ENCODE measurements at places on chromosomes 3 and 15.

DNA sequence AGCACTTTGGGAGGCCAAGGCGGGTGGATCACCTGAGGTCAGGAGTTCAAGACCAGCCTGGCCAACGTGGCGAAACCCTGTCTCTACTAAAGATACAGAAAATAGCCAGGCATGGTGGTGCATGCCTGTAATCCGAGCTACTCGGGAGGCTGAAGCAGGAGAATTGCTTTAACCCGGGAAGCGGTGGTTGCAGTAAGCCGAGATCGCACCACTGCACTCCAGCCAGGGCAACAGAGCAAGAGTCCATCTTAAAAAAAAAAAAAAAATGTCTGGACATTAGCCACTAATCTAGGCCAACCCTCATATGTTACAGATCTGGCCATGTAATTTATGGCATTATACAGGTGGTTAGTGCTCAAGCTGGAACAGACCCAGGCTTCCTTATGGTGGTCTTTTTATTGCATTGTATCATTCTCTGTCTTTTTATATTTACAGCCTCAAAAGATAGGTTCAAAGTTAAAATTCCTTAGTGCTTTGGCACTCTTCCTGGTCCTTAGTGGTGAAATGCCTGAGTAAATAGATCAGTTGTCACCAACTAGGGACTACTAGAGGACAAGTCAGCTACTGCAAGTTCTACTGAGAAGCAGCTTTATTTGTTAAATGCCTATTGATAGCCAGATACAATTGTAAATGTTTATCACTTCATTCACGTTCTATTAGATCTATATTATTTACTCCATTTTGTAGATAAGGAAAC is 16.0 kb downstream of the STARD9 start:
- DNase-seq, result no peak

DNA sequence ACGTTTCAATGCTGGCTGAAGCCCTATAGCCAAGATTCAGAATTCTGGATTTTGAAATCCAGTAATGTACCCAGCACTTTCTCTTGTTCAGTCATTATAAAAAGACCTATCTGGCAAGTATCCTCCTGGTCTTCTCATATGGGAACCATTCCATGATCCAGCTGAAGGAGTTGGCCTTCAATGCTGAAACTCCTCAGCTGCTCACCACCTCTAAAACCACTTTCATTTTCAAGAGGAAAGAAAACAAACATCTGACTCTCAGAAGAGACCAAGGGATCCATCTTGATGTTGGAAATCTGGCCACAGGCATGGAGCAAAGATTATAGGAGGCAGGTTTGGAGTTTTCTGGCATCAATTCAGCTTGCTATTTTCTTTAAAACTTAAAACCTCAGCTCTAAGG is 235.4 kb downstream of the FMN1 start:
- no peak for DNase-seq

GRCh38 chr3:33513262-33513863 is 73.2 kb upstream of the UBP1 start:
- no peak for DNase-seq

GRCh38 chr3:108221393-108221792 is 831 bp downstream of the IFT57 start:
- no peak for DNase-seq

DNA sequence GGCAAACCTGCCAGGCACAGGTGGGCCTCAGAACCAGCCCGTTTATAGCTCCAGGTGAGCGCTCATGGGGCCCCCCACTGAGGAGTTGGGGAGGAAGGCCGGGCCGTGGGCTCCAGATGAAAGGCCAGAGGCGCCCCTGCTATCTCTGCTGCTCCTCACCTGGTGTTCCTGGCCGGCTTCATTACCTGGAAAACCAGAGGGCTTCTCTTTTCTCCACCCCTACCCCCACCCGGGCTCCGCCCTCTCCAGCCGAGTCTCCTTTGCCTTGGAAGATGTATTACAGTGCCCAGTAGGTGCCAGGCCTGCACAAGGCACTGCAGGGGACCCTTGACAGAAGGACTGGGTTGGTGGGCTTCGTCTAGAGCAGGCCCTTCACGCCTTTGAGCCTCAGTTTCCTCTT is 111.4 kb downstream of the WNT7A start:
- DNase-seq, result no peak

DNA sequence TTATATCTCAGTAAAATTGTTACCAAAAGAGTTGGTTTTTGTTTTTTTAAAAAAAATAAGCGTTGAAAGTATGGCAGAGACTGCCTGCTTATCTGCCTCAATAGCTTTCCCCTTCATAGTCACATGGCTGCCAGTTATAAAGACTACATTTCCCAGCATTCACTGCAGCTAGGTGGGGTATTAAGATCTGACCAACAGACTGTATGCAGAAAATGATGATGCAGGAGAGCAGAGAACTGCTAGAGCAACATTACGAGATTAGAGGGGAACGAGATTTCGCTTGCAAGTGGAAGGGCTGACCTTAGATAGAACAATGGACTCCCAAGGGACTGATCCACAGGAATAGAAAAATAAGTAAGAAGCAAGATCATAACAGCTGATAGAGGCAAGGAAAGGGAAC is 14.3 kb downstream of the RHOA start:
- DNase-seq, result no peak

- DNase-seq, result no peak
Measured at GRCh38 chr3:102353148-102353547, 81.7 kb upstream of the ZPLD1 start.

GRCh38 chr15:92633001-92633400 is 22.6 kb downstream of the FAM174B start:
- DNase-seq, result no peak

- no peak for DNase-seq
Measured at GRCh38 chr3:77835921-77836320, 796.0 kb downstream of the ROBO2 start.

DNA sequence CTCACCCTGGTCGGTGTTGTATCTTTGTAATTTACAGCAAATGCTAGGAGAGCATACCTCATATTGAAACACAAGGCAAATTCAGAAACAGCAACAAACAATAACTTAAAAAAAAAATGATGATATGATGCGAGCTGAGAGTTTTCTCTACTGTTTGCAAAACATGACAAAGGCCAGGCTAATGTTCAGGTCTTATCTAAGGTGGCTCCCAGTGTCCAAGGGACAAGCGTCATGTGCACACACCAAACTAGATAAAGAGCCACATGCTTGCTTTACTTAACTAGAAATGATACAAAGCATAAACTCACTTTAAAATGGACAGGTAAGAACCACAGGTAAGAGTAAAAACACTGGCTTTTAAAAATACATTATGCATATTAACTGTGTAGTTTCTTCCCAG is 375.9 kb downstream of the FOXP1 start:
- DNase-seq, result no peak

DNA sequence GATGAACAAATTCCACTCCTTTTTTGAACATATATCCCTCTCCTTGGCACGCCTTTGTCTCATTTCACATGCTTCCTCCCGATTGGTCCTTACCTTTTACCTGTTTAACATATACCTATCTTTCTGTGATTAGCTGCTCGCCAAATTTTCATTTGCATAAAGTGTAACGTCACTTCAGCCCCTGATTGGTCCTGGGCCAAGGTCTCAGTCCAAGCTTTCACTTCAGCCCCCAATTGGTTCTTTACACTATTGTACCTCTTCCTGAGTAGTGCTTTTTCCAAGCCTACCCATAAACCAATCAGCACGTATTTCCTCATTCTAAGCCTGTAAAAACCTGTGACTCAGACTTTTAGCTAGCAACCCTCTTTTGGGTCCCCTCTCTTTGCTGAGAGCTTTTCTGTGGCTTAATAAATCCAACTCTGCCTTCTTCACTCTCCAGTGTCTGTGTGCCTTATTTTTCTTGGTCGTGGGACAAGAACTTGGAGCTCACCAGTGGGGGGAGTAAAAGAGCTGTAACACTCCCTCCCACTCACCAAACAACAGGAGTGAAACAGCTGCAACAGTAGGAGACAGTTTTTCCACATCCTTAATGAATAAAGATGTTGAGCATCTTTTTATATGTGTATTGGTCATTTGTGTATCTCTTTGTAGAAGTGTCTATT is 584 bp upstream of the XCR1 start:
- no peak for DNase-seq

All from NCI-H2107 (cell line).